ENCODE measurements at places on chromosomes 7 and 10.

DNA sequence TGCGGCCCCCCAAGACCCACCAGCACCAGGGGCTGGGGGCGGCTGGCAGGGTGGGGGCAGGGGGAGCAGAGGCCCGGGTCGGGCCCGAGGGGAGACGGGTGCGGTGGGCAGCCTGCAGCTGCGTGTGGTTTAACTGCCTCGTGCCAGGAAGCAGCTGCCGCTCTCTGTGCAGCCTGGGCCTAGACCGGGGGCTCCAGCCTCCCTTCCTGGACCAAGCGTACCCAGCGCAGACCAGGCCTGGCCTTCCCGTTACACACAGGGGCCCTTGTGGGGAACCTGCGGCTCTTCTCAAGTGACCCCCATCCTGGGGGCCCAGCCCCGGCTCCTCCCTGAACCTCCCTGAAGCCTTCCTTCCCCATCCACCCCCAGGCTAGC lies 6.6 kb upstream of the INTS1 start:
- DNase-seq: no peak

DNA sequence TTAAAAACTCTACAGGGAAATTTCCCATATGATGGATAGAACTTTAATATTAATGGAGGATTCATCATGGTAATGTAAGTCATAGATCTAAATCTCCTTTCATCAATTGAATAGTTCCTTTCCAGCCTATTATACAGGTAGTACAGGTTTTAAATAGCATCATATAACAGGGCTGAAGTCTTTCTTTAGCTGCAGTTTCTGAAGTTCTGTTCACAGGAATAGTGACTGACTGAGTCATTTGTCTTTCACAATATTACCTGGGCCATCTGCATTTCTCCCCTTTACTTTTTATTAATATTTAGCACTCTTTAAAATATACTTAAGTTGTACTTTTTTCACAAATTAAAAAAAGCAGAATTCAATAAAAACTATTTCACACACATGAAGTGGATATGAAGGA lies 12.6 kb upstream of the NPVF start:
- DNase-seq: no peak

- no peak for DNase-seq
Observed at GRCh38 chr7:33444511-33444910, 315.1 kb downstream of the BBS9 start.

DNA sequence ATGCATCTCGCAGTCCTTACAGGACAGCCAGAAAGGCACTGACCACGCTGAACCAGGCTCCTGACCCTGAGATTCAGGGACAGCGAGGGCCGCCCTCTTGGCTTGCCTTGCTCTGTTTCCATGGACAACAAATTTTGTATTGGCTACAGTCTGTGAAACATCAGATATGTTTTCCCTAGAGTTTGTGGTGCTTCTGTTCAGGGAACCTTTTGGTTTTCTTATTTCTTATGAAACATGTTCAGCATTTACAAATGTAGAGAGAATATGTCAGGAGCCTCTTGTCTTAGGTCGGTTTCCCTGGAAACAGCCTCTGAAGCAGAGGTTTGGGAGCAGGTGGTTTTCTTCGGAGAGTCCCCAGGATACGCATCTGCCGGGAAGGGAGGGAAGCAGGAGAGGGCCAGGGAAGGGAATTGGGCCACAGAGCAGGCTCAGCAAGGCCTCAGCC lies 260.1 kb downstream of the CCDC3 start:
- DNase-seq: no peak
